ENCODE measurements at places on chromosomes 13 and 19. TPM values are rescaled to one million over a fixed set of nuclear protein-coding genes. Genes with fewer than 3 reads are reported as not detected.

DNA sequence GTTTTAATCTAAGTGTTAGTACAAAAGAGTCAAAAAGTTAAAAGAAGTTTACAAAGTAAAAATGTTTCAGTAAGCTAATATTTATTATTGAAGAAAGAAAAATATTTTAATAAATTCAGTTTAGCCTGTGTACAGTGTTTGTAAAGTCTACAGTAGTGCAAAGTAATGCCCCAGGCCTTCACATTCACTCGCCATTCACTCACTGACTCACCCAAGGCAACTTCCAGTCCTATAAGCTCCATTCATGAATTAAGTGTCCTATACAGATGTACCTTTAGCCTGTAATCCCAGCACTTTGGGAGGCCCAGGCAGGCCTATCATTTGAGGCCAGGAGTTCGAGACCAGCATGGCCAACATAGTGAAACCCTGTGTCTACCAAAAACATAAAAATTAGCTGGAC, 24.1 kb upstream of the AKAP11 start:
- no peak for DNase-seq

DNA sequence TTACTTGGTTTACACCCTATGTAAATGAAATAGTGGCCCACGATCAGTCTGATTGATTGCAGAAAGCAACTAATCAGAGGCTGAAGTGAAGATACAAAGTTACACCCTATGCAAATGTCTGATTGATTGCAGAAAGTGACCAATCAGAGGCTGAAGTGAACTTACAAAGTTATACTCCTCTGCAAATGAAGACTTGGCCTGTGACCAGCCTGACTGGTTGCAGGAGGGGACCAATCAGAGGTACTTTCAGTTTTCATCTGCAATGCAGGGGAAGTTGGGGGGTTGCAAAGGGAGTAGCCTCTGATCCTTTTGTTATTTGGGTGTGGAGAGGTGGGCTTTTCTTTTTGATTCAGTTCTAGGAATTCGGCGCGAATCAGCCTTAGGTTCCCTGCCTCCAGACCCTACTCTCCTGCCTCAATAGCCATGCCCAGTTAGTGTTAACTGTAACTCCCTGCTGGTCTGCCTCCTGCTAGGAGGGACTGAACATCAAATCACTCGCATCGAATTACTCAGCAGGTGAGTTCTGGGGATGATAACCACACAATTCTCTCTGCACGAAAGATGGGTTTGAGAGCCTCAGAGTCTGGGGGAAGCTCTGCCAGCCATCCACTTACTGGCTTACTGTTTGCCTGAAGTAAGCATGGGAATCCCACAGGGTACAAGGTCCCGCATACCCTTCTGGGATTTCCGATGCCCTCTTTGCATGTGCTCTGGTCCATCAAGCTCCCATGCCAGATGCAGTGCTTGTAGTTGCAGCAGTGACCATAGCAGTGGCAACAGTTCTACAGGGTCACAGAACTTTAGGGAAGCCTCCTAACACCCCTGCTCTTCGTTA, 7.5 kb downstream of the ARL11 start:
- no peak for DNase-seq

DNA sequence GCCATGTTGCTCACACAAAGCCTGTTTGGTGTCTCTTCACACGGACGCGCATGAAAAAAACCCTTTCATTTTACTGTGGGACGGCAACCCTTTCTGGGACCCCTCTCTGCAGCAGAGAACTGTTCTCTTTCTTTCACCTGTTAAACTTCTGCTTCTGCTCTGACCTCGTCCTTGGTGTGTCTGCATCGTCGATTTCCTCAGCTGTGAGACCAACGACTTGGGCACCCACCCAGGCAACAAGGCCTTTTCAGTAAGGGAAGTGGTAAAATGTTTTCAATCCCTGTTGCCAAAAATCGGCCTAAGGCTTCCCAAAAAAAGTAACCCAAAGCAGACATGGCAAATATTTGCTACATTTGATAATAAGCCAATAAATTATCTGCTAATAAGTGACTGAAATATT, 515.3 kb downstream of the IRS2 start:
- no peak for DNase-seq

DNA sequence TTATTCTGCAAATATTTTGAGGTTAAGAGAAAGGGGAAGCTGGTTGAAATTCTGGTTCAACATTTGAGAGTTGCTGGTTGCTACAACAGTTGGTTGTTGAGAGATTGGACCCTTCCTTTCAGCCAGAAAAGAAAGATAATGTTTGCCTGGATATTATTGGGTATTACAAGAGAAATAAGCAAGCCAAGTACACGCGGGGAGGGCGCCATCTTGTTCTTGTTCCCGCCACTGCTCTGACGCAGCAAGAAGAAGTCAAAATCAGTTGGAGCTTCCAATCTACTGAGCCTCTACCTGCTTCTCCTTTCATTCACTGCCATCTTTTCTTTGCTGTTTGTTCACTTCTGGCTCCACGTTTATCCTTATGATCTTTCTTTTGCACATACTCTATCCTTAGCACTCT, 18.4 kb downstream of the BSPH1 start:
- no peak for DNase-seq

- no peak for DNase-seq
Observed at GRCh38 chr13:73900591-73900990, 233.6 kb downstream of the KLF12 start.

DNA sequence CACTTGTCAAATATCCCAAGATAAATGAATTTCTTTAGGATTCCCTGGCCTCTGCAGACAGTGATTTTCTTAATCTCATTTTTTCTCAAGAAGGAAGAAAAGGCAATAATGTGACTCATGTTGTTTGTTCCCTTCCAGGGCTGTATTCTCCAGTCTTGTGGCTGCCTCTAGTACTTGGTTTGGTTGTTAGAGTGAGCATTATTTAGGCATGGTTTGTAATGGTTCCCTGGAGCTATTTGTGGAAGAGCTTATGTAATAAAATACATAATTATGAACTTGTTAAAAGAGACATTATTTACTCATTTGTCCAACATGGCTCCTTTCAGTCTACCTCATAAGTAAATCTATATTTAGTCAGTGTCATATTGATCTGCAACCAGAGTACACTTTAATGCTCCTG, 270.4 kb downstream of the DCT start:
- no peak for DNase-seq

Gene TMEM143
- 2.8 TPM for total RNA-seq

Gene NANOS3
- total RNA-seq = 1.3 TPM
